ENCODE measurements at places on chromosomes 13 and 19.

GRCh38 chr19:57452307-57452706 is 4.6 kb downstream of the VN1R1 start:
- DNase-seq, result no peak

GRCh38 chr19:17424743-17425365 is 5.0 kb downstream of the MVB12A start:
- peak; percentile 52 for DNase-seq

- peak; percentile 46 for DNase-seq
Observed at GRCh38 chr19:46746281-46747057, at the start of gene STRN4. Gene STRN4, minus strand, starts transcription at chr19:46746450. Its CDS starts 20 bp downstream, at chr19:46746430.

GRCh38 chr13:97752961-97753668 is 200.4 kb upstream of the IPO5 start:
- DNase-seq, result no peak

DNA sequence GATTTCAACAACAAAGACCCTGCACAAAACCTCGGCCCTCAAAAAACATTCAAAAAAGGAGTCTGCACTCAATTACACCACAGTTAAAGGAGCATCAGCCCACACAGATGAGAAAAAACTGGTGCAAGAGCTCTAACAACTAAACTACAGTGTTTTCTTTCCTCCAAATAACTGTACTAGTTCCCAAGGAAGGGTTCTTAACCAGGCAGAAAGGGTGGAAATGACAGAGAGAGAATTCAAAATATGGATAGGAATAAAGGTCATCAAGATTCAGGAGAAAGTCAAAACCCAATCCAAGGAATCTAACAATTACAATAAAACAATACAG is 176.4 kb upstream of the TRPC4 start:
- no peak for DNase-seq

DNA sequence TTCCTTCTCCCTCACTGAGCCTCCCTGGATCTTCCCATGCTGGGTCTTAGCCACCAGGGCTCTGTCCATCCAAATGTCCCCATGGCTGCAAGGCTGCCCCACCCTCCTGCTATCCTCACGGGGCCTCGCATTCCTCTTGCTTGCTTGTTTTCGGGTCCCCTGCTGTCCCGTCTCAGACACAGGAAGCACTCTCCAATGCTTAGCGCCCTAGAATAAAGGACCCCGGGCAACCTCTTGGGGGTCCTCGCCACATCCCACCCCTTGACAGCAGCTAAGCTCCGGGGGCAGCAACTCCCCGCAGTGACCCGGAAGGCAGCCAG is 23.7 kb downstream of the SH3GL1 start:
- no peak for DNase-seq

GRCh38 chr13:27313770-27314169 is 43.1 kb downstream of the RASL11A start:
- no peak for DNase-seq

GRCh38 chr19:39146686-39147450 is 21.3 kb downstream of the PAK4 start:
- no peak for DNase-seq

DNA sequence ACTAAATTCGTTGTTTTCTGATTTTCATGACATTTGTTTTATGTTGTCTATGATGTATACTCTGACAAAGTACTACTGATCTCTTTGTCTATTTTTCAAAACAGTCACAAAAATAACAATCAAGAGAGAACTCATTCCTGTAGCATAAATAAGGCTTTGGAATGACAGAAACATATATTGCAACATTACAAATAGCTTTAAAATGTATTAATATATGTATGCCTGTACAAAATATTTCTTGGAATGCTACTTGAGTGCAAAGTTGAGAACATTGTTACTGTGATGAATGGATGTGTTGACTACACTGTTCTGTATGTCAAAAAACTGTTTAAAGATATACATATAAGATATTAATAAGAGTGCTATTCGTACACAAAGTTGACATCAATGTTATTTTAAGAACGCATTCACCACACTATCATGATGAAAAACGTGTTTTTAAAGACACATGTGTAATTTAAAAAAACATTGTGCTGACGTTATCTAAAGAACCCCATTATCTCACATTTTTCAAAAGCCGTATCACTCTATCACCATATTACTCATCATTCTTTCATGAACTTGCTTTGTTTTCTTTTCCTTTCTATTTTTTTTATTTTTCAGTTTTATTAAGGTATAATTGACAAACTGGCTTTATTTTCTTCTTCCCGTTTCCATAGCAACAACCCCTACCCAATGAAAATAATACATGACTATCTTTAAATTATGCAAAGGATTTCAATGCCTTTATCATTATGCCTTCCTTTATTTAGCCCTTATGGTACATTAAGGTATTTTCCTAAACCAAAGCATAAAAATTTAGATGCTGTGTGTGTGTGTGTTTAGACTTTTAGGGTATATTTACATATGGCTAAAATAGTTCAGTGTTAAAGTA is 918.8 kb downstream of the SLITRK1 start:
- no peak for DNase-seq

DNA sequence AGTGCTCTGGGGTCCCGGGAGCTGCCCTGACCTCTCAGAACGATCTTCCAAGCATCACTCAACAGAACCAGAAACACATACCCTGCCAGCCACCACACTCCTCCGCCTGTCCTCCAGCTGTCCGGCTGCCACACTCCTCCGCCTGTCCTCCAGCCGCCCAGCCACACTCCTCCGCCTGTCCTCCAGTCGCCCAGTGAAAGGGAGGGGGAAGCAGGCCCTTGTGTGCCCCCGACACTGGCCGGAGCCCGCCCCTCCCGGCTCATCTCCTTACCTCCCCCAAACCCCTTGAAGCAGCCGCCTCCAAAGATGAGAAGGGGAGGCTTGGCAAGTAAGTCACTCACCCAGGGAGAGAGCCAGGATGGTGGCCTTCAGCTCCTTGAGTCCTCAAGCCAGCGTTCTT is 40.2 kb downstream of the STK24 start:
- DNase-seq, result no peak

- DNase-seq, result no peak
Observed at GRCh38 chr13:32443111-32443510, 15.2 kb upstream of the N4BP2L1 start.

GRCh38 chr13:99965329-99966000 is 6.1 kb downstream of the ZIC5 start:
- DNase-seq, result no peak

DNA sequence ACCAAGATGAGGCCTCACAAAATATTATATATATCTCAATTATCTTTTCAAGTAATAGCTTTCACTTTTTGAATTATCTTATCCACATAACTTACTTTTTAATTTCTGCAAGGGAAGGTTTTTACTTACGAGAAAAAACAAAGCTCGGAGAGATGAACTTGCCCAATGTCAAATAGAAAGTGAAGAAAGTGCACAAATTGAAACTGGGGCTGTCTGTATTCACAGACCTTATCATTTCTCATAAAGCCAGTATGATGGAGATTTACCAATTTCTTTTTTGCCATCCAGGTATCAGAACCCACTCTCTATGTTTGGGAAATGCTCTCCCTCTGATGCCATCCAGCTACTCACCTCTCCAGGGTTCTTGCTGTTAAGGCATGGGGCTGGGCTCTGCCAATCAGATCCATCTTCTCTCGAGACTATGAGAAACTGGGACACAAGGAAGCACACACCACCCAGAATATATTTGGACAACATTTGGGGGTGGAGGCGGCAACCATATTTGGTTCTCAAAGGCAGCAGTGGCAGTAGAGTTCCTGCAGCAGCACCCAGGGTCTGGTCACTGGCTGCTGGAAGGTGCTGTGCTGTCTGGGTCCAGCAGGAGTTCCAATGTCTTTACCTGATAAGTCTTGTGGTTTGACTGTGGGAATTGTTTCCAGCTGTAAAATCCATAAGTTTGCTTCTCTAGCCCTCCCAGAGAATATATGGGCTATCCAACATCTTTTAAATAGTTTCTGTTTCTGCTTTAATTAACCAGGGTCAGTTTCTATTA is 45.8 kb upstream of the SCEL start:
- DNase-seq, result no peak

DNA sequence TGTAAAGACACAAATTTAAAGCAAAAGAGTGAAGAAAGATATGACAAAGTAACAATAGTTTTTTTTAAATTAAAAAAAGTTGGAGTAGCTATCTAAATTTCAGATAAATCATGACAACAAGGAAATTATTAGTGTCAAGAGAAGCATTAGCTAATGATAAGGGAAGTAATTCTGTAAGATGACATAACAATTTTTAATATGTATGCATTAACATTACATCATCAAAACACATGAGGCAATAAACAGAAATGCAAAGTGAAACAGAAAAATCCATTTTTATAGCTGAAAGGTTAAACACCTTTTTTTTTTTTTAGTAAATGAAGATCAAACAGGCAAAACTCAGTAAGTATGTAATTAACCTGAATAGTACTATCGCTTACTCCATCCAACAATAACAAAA is 804.9 kb upstream of the PRR20A start:
- DNase-seq, result no peak

DNA sequence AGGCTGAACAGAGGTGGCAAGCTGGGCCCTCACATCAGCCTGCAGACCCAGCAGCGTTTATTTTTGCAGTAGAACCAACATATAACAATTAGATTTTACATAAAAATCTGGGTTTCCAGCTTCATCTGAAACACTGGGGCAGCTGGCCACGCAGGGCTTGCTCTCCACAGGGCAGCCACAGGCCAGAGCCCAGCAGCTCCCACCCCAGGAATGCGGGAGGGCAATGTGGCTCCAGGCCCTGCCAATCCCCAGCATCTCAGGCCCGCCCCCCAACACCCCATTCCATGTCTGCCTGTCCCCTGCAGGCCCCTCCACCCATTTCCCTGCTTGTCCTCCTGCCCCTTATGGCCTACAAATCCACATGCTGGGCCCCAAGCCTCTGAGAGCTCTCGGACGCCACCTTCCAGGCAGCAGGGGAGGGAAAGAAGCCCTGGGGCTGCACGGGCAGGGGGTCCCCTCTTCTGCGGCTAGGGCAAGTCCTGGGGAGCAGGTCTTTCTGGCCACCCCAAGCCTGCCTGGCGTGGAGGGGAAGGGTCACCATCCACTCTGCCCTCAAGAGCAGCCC is 15.0 kb upstream of the VSTM2B start:
- no peak for DNase-seq

DNA sequence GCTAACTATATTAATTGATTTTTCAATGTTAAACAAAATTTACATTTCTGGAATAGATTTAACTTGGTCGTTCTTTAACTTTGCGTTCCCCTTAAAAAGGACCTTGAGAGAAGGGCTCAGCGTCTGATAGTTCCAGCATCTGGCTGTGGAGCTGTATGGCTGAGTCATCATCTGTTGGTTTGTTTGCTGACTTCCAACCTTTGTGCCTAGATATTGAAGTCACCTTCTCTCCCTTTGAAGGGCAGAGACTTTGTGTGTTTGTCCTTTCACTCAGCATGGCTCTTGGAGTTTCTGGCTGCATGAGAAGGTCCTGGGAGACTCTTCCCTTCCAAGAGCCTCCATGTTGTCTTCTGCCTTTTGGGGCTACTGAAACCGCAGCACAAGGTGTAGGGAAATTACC is 16.6 kb upstream of the IRS2 start:
- no peak for DNase-seq

GRCh38 chr19:7393939-7394730 is 45.4 kb downstream of the ARHGEF18 start:
- DNase-seq, result no peak

DNA sequence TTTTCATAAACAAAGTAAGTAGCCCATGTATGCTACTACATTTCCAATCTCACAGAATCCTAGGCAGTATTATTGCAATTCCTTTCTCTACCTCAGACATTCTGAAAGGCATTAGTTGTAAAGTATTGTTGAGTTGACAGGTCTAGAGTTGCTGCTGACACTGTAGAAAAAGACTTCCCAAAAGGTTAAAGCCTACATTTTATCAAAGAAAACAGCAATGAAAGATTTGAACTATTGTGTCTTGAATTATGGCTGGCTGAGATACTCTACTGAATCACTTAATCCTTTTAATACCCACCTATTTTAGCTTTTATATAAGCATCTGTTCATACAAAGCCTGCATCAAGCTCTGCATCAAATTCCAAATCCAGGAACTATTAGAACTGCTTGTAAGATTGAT is 1082.0 kb downstream of the OLFM4 start:
- DNase-seq, result no peak

- no peak for DNase-seq
Observed at GRCh38 chr13:76472916-76473315, 413.3 kb downstream of the KCTD12 start.

DNA sequence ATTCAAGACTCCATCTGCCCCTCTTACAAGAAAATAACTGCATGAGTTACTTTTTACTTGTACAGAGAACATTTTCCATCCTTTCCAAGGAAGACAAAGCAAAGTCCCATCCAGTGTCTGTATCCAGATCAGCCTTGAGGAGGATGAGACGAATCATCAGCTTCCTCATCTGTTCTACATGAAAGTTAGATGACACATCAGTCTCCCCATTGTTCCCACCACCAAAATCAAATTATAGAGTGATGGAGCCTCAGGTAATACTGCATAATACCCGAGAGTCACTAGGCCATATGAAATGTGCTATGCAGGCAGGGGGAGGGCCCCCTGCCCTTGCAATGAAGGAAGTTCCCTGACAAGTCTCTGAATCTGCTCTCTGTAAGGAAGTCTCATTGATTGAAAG is 1244.6 kb upstream of the SLC10A2 start:
- DNase-seq, result no peak

DNA sequence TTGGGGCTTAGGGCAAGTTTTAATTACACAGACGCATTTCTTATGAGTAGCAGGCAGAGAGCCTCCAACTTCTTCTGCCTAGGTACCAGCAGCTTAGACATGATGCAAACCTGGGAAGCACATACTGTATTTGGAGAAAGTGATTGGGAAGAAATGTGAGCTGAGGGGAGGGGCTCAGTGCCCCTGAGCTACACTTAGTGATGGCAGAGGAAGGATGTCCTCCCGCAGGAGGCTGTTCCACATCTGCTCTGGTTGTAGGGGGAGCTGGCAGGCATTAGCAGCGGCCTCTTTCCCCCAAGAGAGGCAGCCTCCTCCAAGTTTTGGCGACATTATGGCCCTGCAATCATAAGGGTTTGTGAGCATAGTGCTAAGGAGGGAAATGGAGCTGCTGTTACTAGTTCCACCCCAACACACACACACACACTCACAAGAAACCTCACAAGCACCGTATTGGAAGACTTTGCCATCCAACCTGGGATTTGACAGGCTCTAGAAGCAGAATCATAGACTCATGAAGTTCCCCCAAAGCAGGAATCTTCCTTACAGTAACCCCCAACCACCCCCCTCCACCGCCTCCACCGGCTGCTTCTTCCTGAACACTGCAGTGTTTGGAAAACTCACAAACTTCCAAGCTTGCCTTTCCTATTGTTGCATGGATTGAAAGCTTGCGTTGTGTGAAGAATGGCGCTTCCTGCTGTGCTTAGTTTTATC is 3.3 kb downstream of the ALOX5AP start:
- no peak for DNase-seq

DNA sequence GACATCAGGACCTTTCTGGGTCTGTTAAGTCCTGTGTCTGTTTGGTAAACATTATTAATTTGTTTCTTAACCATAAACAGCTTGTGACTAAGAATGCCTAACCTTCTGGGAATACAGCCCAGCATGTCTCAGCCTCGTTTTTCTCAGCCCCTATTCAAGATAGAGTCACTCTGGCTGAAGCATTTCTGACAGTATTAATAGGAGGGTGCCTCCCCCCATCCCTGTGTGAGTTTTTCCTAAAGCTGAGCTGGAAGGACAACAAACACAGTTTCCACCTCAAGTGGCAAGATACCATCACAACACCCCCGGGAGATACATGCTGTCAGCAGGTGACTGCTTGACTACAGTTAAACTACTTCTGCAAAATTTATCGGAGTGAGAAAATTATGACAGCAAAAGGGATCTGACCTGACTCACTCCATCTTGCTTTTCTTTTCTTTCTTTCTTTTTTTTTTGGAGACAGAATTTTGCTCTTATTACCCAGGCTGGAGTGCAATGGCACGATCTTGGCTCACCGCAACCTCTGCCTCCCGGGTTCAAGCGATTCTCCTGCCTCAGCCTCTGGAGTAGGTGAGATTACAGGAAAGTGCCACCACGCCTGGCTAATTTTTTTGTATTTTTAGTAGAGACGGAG is 59.3 kb upstream of the ABCC4 start:
- no peak for DNase-seq
